ENCODE measurements at places on chromosomes 12 and 14.

DNA sequence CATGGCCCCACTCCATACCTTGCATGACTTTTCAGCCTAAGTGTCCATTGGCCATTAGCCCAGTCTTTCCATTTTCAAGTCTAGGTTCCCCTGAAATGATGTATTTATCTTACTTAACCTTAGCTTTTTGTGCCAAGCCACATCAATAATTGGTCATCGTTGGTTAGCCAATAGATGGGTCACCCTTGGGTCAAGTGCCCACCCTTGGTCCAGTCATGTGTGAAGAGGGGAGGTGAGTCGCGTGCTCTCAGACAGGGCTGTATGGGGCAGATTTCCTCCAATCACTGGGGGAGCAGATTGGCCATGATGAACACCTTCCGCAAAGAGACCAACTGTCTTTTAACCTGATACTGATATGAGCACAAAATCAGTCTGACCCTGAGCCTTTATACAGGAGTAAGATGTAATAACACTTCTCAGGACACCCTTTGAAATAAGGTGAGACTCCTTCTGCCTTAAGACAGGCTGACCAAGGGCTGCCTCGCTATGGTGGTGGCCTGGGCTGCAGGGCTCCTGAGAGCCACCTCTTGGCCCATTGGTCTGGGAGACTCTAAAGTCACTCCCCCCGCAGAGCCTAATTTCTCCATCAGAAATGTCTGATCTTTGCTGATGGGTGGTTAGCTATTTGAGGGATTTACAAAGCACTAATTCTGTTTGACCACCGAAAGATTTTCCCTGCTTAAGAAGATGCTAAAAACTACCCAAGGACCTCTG is 143.2 kb downstream of the ZFP36L1 start:
- no peak for DNase-seq

DNA sequence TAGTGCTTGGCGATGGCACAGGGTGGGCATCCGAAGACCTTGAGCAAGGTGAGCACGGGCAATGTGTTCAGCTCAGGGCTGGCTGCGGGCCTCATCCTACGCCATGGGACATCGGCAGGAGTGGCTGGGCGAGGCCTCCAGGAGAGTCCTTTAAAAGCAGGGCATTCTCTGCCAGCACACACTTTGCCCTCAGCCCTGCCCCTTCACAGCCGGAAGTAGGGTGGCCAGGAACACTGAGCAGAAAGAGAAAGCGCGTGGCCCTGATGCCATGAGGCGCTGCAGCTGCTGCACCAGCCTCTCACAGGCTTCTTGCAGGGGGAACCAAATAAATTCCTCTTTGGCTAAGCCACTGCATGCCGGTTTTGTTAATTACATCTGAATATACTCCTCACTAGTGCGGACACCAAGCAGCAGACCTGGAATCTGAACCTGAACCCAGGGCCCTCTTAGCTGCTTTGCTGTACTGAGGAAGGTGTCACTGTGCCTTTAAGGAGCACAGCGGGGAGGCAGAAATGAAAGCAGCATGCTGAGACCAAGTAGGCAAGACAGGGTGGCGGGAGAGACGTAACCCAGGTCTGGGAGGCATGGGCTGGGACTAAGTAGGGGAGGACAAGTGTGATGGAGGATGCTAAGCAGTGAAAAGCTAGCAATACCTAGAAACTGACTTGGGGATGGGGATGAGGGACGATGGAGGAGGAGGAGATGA is 155.2 kb downstream of the TTC7B start:
- DNase-seq = no peak

DNA sequence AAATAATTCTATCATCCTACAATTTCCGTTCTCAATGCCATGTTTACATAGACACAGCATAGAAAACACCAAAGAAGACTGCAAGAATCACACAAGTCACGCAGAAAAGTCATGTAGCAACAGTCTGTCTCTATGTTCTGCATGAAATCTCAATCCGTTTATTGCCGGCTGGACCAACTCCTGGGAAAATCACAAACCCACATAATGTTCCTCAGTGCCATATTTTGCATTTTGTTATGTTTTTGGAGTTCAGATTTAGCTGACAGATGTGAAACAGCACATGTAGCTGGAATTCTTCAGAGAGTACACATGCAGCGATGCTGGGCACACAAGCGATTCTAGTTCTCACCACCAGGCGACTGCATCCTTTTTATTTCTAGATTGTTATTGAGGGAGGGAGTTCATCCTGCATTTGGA is 193.1 kb downstream of the APAF1 start:
- DNase-seq = no peak

GRCh38 chr14:105860615-105861580 is 334.5 kb downstream of the TMEM121 start:
- DNase-seq = no peak

DNA sequence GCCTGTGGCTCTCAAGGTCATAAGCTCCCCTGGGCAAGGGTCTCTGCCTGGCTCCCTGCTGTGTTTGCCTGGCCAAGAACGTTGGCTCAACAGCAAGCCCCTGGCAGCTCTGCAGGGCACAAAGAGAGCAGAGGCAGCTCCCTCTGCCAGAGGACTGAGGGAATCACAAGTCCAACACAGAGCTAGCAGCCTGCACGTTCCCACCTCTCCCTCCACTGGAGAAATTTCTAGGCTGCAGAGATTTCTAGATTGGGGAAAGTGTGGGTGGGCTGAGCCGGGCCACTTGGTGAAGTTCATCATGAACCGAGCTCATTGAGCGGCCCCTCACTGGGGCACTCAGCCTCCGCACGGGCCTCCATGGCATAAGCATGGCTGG is 19.8 kb downstream of the ZFYVE21 start:
- DNase-seq = no peak

DNA sequence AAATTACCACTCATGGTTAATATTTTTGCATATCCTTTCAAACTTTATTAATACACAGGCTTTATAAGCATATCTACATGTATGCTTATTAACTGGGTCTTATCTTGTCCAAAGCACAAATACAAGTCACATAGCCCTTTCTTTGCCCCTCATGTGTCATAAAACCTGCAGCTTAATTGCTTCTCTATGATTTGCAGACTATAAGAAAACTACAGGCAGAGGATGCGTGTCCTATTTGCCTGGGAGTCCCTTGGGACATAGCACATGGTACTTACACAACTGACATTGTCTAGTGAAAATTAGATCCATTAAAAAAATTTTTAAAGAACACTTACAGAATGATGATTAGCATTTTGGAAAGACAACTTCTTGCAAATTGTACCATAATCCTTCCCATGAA is 190.5 kb upstream of the PLEKHA5 start:
- no peak for DNase-seq
